Central memory CD4-positive, alpha-beta T cell (primary cell): ENCODE measurements at places on chromosomes 3 and 15.

DNA sequence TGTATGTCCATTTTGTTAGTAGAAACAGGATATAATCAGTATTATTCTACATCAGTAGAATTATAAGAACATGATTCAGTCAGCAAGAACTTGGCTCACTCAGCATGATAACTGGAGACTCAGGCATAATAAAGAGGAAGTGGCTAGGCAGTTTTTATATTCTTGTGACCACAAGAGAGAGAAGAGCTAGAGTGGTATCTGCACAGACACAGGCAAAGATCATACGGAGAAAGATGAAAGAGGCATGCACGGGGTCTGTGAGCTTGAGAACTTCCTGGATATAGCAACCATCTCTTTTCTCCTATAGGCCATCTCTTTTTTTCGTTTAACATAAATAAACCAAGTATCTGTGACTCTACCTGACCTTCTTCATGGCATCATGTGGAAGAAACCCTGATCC, 46.8 kb downstream of the MYO5A start:
- DNase-seq = peak; percentile 88

DNA sequence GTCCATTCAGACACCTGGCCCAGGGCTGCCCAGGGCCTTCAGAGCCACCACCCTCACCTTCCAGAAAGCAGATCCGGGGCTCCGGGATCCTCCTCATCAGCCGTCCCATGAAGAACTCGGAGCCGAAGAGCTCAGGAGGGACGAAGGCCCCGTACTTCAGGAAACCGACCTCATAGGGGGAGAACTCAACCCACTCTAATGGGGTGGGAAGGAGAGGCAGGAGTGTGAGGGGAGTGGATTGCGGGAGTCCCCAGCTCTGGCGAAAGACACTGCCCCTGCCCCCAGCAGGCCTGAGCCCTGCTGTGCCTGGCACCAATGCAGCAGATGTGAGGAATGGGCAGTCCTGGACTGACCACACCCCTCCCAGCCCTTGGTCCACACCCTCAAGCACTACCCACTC, 22.6 kb downstream of the PLA2G4D start:
- no peak for DNase-seq

- no peak for DNase-seq
Observed at GRCh38 chr3:135860761-135861160, 104.8 kb upstream of the PPP2R3A start.

DNA sequence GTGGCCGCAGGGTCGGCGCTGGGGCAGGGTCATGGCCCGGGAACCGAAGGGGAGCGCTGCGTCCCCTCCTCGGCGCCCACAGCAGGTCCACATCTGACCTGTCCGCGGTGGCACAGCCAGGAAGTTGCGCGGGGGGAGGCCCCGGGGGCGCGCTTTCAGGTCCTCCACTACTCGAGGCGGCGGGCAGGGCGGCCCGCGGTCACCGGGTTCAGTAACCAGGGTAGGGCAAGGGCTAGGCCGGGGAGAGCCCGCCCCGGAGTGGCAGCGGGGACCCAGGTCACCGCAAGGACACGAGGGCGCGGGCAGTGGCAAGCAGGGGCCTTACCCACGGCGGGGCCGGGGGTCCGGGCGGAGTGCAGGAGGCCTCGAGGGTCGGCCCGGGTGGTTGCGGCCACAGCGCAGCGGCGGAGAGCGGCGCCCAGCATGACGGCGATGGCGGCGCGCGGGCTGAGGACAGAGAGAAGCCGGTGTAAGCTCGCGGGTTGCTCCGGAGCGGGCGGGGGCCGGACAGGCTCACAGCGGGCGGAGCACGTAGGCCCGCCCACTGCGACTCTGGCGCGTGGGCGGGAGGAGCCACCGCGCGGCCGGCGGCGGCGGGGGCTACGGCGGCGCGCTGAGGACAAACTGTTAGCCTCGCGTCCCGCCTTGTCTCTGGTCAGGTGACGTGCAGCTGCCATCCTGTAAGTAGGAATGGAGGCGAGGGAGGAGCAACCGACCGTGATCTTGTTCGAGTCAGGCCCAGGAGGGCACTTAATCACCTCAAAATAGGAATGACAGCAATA, at the start of gene COX5A:
Gene COX5A, minus strand, starts transcription at position 484 of the 782 bp plus-strand sequence. Its CDS starts 59 bp downstream, at position 425.
- DNase-seq = peak; percentile 95

DNA sequence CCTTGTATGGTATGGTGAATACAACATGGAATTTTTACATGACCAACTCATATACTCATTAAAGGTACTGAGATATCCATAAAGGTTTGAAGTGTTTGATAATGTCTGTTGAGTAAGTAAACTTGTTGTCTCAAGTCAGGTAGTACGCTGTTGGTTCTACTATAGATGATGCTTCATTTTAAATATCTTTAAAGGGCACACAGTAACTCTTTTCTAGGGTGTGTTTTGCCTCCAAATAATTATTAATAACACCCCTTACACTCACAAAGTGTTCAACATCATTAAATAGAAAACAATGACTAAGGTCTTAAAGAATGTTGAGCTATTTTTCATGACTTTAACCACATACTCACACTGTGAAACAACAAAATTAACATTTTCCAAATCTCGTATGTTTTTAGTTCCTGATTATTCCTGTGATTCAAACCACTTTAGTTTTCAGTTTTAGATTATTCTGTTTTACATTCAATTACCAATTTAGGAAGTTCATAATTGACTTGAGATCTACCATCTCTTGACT, 220.0 kb upstream of the NANOGP8 start:
- DNase-seq = no peak

DNA sequence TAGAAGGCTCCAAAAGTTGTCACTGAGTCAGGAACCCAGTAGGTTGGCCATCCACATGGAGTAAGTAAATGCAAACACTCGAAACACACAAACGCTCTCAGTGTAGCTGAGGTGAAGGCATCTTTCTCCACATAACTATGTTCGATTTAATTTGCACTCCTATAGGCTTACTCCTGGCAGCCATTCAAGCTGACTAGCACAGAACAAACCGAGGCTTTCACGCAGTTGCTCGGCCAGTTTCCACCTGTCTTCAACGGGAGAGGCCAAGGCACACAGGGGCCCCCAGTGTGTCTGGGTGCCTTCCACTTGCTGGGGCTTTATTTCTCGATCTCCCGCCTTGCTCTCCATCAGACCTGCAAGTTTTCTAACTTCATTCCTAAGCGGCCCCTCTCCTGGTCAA, 18.9 kb downstream of the RGMA start:
- DNase-seq = no peak

DNA sequence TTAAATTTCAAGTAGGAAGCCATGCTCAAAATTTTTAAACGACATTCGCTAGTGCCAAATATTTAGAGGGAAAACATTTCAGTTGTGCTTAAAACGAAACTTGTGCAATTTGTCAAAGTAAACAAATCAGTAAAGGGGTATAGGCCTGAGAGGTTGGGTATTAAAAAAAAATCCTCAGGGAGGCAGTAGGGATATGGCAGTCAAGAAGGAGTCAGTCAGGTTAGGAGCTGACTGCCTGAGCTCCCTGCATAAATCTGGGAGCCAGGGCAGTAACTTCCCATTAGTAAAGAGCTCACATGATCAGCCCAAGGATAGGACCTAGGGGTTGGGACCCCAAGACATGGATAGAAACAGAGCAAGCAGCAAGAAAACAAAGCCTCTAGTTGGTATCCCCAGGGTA, 120.7 kb upstream of the STAC start:
- no peak for DNase-seq

- no peak for DNase-seq
Observed at GRCh38 chr15:38205526-38206272, 46.9 kb upstream of the SPRED1 start.

DNA sequence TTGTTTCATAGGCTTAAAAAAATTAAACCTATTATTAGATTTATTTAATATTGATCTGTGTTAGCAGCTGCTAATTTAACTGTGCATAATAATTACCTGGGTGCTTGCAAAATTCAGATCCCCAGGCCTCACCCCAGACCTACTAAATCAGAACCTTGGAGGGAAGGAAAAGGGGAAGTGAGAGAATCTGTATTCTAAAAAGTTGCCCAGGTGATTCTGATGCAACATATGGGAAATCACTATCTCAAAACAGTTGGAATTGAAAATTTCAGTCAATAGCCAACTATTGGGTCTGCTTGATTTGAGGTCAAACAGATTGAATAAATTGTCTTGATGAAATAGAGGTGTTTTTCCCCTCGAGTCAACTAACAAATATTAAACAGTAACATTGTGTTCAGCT, 538.5 kb upstream of the ADAMTS9 start:
- no peak for DNase-seq

DNA sequence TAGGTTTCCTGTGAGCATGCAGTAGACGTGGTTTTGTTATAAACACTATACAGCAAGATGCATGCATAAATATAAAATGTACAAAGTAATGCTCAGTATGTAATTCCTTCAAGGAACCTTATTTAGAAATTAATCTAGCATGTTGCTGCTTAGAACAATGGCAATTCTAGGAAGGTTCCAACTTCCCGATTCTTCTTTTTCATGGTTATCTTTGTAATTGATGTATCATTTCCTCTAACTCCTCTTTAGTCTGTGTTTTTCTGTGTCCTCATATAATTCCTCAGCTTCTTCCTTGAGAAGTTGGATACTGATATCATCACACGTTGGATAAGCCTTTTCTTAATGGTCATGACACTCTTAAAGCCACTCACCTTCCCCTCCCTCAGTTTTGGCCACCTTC, 3.5 kb downstream of the TSEN2 start:
- no peak for DNase-seq

DNA sequence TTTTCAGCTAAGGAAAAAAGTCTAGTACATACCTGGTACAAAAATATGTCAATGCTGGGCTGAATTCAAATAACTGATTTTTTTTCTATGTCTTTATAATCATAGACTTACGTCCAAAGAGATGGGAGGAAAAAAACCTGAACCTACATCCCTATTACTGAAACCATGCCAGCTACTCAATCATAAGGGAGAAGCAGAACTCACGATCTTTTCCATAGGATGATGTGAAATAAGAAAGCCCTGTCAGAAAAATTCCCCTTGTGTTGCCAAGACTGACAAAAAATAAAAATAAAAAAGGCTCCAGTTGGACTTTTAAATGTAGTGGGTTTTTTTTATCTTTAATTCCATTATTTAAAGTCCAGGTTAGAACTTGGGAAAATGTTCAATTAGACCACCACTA, 3.3 kb downstream of the MSL2 start:
- no peak for DNase-seq

DNA sequence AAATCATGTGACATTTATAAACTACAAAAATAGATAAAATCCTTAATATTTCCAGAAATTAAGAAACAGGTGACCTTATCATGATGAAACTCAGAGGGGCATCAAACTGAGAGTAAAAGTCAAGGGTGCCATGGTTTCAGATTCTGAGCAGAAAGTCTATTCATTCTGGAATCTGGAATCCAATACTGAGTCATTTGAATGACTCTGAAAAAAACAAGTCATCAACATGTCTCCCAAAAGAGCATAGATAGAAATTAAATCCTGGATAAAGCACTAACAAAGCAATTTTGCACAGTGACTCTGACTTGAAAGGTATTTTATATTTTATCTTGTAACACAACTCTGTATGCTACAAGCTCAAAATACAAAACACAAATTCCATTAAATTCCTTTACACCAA, 23.4 kb downstream of the STAC start:
- DNase-seq = no peak

GRCh38 chr15:63945007-63945788, 101.1 kb downstream of the DAPK2 start:
- peak; percentile 48 for DNase-seq

DNA sequence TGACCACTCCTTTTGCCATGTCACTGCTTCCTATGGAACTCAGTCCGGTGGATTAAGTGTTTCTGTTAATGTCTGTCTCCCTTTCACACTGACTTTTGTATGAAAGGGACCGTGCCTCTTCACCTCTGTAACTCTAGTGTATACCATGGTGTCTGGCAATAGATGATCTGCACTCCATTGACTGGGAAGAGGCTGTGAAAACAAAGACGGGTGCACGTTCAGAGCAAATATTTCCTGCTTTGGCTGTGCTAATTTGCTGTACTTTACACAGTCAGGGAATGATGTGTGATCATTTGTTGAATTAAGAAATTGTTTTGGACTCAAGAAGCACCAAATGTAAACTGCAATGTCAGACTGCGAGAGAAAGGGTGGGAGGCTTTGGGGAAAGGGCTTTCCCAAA, 315.2 kb downstream of the RORA start:
- DNase-seq = no peak

DNA sequence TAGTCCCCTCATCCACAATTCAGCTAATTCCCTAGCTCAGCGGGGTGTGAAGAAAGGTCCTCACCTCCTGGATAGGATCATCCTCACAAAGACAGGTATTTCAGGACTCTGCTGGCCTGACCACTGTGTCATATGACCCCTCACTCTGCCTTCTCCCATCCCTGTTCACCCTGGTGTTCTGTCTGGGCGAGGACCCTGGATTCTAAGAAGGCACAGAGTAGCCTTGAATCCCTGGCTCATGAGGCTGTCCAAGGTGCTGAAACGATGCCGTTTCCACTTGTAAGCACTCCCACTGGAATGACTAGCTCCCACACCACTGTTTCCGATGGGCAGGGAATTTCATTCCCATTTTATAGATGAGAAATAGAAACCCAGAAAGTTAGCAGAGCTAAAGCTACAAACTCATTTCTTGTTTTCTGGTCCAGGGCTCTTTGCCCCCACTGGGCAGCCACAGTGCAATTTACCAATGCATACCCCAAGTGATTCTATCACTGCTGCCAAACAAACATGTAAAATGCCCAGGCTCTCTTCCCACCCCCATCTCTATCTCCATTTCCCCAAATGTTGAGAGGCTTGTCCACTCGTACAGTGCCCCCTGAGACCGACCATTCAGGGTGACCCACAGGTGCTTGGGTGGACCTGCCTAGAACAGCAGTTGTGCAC, 83.2 kb downstream of the RAB11A start:
- DNase-seq = no peak

DNA sequence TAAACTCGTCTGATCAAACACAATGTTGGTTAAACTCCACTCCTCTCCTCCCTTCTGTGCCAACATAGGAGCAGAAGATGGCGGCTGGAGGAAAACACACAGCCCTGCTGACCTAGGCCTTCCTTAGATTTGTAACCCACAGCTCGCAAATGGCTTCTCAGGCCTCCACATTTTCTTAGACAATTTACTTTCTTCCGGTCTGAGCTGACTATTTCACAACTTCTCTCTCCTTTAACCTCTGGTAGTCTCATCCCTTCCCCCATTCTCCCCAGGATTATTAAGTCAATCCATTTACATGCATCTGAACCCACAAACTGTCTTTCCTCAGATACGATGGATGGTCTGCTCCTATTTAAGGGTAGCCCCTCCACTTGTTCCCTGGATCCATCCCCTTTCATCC, 25.7 kb upstream of the ULK4 start:
- no peak for DNase-seq

GRCh38 chr3:100766069-100766468, 56.8 kb downstream of the TFG start:
- DNase-seq = no peak

GRCh38 chr3:29011441-29011840, 269.4 kb upstream of the RBMS3 start:
- no peak for DNase-seq

GRCh38 chr3:66989860-66990696, 8.0 kb upstream of the KBTBD8 start:
- no peak for DNase-seq

GRCh38 chr3:12922306-12922705, 80.9 kb upstream of the RPL32 start:
- no peak for DNase-seq

- peak; percentile 29 for DNase-seq
Observed at GRCh38 chr3:187798531-187799530, 53.6 kb upstream of the BCL6 start.

- no peak for DNase-seq
Observed at GRCh38 chr3:136351905-136352304, 101.8 kb downstream of the PCCB start.
